ENCODE measurements at places on chromosomes 2 and 18.

DNA sequence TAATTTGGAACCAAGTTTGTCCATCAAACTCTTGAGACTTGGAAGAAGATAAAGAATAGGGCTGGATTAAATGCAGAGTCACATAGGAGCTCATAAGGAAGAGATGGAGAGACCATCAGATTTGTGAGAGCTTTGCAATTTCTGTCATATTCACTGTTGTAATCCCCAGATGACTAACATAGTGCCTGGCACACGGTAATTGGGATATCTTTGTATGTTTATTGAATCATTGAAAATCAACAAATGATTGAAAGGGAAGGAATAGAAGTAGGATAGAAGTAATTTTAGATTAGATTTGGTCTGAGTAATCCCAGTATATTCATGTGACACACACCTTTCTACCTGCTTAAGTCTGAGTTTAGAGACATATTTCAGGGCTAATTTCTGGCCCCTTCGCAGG is 75.4 kb downstream of the LCLAT1 start:
- no peak for DNase-seq

GRCh38 chr2:189500456-189501160 is 59.3 kb downstream of the WDR75 start:
- DNase-seq, result no peak

- no peak for DNase-seq
Observed at GRCh38 chr2:196745711-196746110, 53.8 kb downstream of the GTF3C3 start.

DNA sequence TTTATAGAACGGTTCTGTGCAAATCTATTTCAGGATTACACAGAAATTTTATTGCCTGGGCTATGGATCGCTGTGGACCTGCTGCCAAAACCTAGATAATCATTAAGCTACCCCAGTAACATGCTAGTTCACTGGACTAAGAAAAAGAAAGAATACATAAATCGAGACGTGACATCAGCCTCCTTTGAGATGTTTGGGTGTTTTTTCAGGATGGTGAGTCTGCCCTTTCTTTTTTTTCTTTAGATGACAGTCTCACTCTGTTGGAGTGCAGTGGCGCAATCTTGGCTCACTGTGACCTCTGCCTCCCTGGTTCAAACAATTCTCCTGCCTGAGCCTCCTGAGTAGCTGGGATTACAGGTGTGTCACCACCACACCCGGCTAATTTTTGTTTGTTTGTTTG is 52.0 kb downstream of the FHOD3 start:
- no peak for DNase-seq

DNA sequence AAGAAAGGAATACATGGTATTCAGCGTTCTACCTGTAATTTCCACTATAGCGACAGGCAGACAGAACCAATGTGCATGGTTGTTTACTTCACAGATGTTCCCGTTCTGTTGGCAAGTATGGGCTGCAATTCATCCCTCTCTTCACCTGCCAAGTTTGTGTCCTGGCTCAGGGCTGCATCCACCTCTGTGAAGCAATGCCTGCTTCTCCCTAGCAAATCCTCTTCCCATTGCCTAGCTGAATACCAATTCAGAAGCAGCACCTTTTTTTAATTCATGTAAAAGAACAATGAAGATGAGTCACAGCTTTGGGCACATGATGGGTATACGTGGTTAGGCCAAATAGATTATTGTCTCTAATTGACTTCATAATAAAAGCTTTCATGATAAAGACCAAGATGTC is 54.7 kb upstream of the LRATD1 start:
- DNase-seq, result no peak

GRCh38 chr2:169761970-169762292 is 28.3 kb downstream of the KLHL23 start:
- DNase-seq, result no peak

DNA sequence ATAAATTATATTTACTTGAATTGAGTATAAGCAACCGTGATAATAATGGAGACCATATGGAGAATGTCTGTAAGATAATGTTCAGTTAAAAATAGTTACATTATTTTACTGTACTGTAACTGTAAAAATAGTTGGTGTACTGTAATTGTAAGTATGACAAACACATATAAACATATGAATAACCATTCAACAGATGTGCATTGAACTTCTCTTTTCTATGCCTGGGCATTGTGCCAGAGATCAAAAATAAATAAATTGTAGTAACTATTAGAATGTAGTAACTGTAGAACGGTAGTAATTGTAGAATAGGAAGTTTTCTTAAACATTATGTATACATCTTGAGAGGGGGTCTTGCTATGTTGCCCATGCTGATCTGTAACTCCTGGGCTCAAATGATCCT is 287.4 kb upstream of the EPAS1 start:
- DNase-seq, result peak; percentile 25

GRCh38 chr2:70916291-70916690 is 19.4 kb upstream of the ATP6V1B1 start:
- DNase-seq, result no peak

DNA sequence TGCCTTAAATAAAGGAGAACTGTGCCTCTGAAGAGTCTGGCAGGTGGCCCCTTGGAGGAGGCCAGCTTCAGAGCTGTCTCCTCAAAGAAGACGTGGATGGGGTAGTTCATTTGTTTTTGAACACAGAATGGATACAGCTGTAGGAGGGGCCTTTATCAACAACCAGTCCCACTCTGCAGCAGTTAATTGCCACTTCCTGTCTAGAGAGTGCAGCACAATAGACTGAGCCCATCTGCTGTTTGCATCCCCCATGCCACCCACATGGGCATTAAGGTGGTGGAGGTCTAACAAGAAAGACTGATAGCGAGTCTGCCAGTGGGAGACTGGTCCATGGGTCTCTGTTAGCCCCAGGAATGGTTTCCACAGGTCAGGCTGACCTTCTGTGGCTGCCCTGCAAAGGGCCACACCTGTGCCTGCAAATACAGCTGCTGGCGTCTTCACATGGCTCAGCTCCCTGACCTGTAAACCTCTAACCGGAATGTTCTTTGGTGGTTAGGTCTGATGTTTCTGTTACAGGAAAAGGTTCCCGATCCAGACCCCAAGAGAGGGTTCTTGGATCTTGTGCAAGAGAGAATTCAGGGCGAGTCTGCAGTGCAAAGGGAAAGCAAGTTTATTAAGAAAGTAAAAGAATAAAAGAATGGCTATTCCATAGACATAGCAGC is 153.3 kb upstream of the ITGA6 start:
- no peak for DNase-seq

GRCh38 chr18:63293935-63294334 is 25.6 kb downstream of the BCL2 start:
- no peak for DNase-seq

GRCh38 chr18:8396254-8396653 is 213.0 kb upstream of the RAB12 start:
- no peak for DNase-seq
